Stimulated activated CD8-positive, alpha-beta memory T cell treated with anti-CD3 and anti-CD28 coated beads, Interleukin-7, amount 100 ng/mL, for 1 hour (primary cell): ENCODE measurements at places on chromosomes 2 and 18.
A peak's percentile ranks its signal among the peaks of the same experiment; 100 is the strongest.

DNA sequence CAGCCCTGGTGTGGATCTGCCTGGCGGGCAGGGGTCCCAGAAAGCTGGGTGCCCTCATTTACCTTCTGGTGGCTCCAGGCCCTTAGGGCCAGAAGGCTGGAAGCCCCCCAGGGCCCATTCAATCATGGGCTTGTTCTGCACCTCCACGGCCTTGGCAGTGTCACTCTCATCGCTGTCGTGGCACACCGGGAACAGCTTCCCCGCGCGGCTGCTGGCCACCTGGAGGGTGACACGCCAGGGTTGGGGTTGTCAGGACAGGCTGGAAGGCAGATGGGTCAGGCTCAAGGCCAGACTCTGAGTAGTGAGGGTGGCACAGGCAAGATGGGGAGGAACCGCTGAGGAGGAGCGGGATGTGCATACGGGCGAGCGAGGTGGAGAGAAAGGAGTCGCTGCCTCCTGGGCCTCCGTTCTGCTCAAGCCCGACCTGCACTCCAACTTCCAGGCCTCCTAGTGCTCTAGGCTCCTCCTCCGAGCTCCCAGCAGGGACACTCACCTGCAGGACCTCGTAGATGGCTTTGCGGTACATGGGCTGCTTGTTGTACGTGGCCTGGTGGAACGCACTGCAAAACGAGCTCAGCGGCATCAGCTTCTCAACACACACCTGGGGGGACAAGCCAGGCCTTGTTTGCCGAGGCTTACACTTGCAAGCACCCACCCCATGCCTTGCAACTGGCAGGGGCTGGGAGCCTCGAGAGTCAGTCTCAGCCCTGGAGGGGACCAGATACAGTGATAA, 78.3 kb upstream of the POMC start:
- DNase-seq, result no peak

DNA sequence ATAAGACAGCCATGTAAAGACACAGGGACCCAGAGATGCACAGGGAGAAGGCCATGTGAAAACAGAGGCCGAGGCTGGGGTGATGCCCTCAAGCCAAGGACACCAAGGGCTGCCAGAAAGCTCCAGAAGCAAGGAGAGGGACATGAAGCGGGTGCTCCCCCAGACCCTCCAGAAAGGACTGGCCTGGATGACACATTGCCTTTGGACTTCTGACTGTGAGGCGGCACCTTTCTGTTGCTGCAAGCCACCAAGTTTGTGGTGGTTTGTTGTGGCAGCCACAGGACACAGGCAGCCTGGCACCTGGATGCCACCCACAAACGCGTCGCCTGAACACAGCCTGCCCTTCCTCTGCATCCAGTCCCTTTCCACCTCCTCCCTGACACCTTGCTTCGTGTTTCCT, 67.1 kb downstream of the RHOB start:
- DNase-seq, result no peak

DNA sequence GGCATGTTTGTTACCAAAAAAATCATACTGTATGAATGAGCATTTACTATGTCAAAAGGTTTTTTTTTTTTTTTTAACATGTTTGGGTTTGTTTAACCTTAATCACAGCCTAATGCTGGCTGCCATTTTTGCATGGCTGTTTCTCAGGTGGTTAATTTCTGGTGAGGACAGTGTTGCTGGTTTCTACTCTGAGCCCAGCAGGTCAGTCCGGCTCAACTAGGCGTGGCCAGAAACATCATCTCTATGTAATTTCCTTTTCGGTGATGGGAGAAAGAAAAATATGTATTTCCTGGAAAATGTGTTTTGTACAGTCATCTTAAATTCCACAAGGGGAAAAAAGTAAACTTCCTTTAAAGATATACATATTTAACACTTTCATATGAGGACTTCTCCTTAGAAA, 24.9 kb upstream of the BZW1 start:
- no peak for DNase-seq

- no peak for DNase-seq
These were observed 47.9 kb upstream of the ACMSD start for GRCh38 chr2:134790487-134790886.

DNA sequence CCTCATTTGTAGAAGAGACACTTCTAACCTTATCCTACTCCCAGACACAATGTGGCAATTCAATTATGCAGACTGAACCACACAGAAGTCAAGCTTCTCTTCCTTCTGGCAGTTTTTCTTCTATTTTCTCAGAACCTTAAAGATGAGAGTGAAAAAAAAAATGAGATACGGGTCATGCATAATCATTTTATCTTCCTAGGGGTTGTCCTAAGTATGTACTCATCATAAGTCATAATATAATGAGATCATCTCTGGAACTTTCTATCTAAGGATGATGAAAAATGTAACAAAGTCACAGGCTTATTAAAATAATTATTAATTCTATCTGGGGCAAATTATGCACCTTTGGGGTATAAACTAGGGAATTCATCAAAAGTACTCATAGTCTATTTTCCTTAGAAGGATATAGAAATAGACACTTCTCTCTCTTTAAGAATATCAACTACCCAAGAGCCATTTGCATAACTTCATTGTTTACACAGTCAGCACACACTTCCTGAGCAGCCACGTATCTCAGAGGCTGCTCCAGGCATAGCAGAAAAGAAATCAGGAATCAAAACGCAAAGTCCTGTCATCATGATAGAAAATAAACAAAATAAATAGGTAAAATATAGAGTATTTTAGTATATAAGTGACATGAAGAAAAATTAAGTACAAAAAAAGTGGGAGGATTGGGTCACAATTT, 345.9 kb upstream of the SPHKAP start:
- DNase-seq, result no peak

DNA sequence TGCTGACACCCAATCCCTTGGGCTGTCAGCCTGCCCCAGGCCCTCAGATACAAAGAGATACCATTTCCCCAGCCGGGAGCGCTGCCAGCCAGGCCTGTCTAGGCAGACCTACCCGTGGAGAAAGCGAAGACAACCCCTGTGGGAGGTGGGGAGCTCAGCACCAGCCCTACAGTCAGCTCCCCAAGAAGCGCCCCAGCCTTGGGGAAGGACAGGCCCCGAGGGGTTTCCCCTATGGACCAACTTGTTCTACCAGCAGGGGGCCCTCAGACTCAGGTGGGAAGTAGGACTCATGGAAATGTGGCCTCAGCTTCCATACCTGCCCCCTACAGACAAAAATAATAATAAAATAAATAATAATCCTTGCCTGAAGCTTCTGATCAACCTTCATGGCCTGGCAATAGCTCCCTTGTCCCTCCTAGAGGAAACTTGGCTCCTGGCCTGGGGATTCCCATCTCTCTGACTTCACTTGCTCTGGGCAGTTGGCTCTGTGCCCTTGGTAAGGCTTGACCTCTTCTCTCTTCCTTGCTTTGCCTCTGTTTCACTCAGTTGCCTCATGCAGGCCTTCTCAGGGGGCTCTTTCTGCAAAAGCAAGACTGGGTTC, 7.0 kb downstream of the SLC35F6 start:
- no peak for DNase-seq

GRCh38 chr2:136164280-136164776, 46.4 kb upstream of the CXCR4 start:
- DNase-seq, result no peak

- DNase-seq, result no peak
These were observed 78.4 kb upstream of the EFEMP1 start for GRCh38 chr2:56001947-56002346.

GRCh38 chr2:205766779-205767359, 84.6 kb downstream of the NRP2 start:
- DNase-seq, result peak; percentile 4

GRCh38 chr2:75099521-75099922, 99.8 kb downstream of the TACR1 start:
- no peak for DNase-seq

DNA sequence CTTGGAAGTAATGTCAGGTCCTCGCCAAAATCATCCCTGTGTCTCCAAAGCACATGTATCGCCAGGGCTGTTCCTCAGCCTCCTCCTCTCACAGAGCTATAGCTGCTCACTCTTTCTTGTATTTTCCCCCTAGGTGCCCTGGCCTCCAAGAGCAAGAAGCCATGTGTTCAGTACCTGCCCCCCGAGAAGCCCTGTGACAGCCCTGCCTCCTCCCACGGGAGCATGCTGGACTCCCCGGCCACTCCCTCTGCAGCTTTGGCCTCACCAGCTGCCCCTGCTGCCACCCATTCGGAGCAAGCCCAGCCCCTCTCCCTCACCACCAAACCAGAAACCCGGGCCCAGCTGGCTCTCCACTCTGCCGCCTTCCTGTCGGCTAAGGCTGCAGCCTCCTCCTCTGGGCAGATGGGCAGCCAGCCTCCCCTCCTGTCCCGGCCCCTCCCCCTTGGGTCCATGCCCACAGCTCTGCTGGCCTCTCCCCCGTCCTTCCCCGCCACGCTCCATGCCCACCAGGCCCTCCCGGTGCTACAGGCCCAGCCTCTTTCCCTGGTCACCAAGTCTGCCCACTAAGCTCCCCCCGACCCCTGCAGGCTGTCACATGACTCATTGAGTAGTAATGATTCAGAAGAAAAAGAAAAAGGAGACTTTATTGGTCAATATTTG, 18.8 kb downstream of the TGOLN2 start:
- DNase-seq, result no peak

DNA sequence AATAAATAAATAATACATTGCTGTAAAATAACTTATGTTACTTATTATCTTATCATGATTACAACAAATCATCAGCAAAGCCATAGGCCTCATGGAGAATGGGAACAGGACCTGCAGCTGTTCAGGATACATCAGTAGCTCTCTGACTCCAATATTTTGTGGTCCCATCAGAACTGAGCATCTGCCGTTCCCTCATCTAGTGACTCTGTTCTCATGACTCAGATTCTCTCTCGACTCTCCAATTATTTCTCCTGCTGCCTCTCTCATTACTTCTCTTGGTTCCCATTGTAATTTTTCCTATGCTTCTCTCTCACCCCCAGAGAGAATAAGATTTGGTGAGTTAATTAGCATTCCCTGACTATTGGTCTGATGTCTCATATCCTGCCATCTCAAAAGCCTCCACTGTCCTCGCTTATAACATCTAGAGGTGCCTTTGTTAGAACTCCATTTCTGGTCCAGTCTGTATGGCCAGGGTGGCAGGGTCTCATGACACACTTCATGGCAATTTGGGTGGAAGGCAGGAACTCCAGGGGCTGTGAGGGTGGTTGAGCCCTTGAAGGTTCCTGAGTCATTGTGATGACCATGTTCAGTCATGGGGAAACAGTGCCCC, 78.0 kb upstream of the TANC1 start:
- no peak for DNase-seq

DNA sequence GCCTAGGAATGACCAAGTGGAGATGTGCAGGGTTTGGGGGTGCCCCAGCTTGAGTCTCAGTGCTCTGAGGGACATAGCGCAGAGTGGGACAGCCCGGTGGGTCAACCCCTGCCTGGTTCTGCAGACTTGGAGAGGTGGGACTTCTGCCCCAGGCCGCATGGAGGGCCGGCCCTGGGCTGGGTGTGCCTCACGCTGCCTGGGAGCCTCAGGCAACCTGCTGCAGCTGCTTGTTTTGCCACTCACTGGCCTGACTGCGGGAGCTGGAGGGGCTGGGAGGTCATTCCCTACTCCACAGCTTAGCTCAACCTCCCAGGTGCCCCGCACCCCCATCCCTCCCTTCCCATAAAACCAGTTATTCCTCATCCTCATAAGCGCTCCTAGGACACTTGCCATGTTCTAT, 33.1 kb downstream of the ODC1 start:
- no peak for DNase-seq

DNA sequence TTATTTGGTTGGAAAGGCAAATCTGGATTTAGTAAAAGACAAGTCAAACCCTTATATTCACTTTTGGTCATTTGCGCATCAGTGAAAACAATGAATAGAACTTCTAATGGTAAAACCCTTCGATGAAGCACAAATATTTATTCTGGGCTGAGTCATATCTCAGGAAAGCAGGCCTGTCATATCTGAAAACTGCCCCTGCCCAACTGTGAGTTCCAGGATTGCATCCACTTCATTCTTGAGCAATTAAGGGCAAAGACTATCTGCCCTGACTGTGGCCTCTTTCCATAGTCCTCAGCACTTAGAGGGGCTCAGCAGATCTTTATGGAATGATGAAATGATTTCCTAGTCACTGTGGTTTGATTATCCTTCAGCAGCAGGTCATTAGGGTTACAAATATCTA, 795.2 kb upstream of the ID2 start:
- DNase-seq, result no peak

DNA sequence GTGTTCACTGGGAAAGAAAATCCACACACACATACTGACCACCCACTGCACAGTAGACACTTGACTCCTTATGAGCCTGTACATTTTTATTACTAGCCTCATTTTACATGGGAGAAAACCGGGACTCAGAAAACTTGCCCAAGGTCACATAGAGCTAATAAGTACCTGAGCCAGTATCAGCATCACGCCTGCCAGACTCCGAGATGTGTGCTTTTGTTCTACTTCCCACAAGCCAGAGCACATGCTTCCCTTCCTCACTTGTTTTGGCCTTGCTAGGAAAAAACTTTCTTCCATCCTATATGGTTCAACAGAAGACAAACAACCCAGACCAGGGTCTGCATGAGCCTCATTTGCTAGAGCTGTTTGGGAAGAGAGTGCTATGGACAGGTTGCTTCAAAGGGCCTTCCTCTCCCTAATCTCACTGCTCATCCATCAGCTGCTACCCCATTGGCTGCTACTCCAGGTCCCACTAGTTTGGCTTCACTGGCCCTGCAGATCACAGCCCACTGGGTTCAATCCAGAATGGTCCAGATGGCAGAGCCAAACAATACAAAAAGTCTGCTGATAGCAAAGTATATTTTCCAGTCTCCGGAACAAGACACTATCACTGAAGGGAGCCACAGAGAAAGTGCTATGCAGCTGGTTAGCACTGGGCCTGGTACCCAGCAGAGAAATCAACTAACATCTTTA, 63.9 kb downstream of the STK39 start:
- DNase-seq, result no peak

- DNase-seq, result no peak
These were observed 344.9 kb downstream of the LPIN1 start for GRCh38 chr2:12091201-12091806.

DNA sequence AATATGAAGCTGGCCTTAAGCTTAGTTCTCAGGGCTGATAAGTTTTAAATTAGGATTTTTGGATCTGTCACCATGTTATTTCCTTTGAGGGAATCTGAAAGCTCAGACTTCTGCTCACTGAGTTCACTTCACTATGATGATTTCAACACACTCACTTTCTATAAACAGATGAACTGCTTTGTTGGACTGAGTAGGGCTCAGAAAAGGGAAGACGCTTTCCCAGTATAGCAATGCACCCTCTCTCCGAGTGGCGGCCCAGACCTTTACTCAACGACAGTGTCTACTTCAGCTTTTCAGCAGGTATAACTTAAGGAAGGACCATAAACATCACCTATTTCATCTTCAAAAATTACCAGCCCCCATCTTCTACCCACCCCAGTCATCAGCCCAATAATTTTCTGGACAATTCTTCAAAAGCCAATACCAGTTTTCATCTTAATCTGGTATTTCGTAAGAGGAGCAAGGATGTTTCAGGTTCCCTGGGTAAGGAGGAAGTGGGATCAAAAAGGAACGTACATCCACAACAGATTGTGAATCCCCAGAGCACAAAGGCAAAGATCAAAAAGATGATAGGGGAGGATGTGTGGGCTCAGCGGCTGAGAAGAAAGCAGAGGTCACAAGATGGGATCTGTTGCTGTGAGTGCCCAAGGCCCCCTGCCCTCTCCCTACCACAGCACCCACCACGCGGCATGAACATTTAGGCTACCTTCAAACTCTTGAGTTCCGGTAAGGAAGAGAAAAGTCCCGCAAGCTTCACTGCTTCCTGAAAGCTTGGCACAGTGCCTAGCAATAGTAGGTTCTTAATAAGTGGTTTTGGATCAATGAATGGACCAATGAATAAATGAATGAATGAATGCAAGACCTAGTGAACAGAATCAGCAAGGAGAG, 41.9 kb downstream of the LPIN2 start:
- DNase-seq, result no peak

- no peak for DNase-seq
These were observed 420.2 kb upstream of the CHST9 start for GRCh38 chr18:27605107-27605834.

GRCh38 chr18:57433482-57433881, 1.7 kb upstream of the ONECUT2 start:
- DNase-seq, result no peak
